ENCODE measurements at places on chromosomes 1 and 21.

- DNase-seq: no peak
Measured at GRCh38 chr1:29238620-29239002, 2.3 kb downstream of the PTPRU start.

DNA sequence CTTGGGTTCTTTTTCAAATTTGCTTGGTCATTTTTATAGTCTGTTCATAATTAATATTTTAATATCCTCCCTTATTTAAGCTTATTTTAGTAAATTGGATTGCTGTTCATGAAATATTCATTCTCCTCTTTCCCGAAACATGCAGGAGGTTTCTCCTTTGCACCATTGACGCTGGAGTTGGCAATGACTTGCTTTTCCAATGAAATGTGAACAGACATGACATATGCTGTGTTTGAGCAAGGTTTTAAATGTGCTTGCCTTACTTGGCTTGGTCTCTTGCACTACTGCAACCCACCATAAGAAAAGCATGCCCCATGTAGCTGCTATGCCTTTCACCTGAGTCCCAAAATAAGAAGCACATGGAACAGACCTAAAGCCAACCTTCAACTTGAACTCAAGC, 498.0 kb upstream of the NFIA start:
- no peak for DNase-seq

DNA sequence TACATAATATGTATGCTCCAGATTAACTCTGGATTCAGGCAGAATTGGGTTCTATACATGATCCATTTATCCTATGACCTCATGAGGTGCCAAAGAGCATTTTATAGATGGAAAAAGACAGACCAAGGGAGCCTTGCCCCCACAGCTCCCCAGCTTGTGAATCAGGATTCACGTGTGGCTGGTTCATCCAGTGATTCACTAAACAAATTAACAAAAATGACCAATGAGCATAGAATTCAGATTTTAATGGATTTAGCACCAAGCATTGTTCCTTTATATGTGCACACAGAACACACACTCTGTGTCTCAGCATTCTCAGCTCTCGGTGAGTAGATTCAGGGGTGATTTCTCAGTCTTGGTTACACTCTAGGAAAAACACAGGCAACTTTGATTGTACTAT, 51.7 kb upstream of the BARHL2 start:
- DNase-seq: no peak

- no peak for DNase-seq
Measured at GRCh38 chr1:98035602-98036002, 114.8 kb upstream of the DPYD start.

DNA sequence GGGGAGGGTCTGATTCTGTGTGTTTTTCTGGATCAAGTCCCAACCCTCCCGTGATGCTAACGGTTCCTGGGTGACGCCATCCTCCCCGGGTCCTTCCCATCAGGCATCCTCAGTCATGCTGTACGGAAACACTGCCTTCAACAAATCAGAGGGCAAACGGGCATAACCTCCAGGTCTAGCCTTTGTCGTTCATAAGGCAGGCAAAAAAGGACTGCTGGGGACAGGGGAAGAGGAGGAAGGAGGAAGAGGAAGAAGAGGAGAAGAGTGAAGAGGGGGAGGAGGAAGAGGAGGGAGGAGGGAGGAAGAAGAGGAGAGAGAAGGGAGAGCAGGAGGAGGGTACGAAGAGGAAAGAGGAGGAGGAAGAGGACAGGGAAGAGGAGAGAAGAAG, 84.4 kb downstream of the ITPKB start:
- DNase-seq: no peak

DNA sequence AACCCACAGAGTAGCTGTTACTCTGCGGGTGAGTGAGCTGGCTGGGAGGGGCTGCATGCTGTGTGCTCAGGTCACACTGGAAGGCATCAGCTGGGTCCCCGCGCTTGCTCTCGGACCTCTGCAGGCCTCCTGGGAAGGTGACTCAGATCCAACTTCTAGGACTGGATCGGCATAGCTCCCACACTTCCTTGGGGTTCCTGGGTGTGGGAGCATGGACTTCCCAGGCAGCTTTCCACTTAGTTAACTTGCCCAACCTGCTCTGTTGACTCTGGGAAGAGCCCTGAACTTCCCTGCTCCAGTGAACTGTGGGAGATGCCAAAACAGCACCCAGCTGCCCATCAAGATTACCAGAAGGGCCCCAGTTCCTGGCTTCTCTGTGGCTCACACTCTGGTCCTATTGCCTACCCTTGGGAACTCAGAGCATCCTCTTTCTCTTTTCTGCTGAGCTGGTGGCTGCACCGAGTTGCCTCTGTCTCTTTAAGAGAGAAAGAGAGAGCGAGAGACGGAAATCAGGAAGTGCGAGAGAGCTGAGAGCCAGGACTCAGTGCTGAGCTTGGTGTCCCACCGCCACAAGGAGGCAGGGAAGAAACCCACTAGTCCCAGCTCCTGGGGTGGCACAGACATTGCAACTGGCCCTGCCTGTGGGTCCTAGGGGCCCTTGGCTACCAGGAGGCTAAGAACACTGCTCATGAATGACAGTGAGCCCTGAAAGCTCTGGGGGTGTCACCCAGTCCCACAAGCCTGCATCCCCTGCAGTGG, at the start of gene IKBKE:
Gene IKBKE, plus strand, starts transcription at position 544 of the 759 bp plus-strand sequence. CDS start 2,752 bp downstream, outside the sequence.
- DNase-seq: no peak

GRCh38 chr1:236754525-236755210, 40.4 kb upstream of the MTR start:
- DNase-seq: no peak

DNA sequence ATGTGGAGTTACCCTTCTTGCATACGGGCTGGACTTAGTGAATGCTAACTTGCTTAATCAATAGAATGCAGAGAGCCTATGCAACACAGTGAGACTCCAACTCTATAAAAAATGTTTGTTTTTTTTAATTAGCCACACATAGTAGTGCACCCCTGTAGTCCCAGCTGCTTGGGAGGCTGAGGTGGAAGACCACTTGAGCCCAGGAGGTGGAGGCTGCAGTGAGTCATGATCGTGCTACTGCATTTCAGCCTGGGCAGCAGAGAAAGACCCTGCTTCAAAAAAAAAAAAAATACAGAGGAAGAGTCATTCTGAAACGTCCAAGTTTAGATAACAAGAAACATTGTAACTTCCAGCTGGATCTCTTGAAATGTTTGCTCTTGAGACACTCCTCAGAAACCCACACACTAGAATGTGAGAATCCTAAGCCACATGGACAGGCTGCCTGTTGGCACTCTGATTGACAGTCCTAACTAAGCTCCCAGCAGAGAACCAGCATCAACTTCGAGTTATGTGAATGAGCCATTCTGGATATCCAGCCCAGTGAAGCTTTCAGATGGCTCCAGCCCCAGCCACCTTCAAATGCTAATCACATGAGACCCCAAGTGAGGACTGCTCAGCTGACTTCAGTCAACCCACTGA, 20.0 kb upstream of the CAP1 start:
- no peak for DNase-seq

- no peak for DNase-seq
Measured at GRCh38 chr1:207304710-207305488, 16.6 kb upstream of the CD55 start.

- DNase-seq: no peak
Measured at GRCh38 chr1:12180315-12180714, 13.5 kb downstream of the TNFRSF1B start.

DNA sequence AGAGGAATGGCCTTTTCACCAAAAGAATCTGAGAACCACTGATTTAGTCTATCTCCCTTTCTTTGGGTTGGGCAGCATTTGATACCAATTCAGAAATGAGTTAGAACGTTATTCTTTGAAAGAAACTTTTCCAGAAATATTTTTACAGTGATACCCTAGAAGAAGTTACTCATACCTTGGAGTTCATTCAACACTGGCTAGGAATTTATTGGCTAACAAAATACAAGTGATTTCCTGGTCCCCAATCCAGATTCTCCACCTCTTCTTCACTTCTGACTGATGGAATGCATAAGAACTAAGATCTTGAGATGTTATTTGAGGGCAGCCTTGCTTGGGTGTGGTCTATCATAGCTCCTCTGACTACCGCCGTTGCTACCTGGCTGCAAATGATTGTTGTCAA, 9.4 kb downstream of the C1orf162 start:
- DNase-seq: no peak

DNA sequence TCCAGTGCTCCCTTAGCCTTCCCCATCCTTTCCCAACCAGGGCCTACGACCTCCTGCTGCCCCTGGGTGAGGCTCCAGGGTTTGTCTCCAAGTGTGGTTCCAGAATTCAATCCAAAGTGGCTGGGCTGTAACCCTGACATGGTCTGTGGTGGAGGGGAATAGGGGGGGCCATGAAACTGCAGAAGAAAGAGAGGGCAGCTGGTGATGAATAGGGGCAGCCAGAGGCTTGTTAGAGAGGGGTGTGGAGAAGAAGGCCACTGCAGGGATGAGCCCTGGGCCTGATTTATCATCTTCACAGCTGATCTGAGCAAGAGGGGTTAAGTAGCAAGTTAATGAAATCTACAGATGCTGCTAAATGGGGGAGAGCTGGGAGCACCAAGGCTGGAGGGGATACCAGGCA, 12.9 kb upstream of the ERI3 start:
- no peak for DNase-seq

GRCh38 chr1:158818975-158819431, 12.1 kb upstream of the MNDA start:
- DNase-seq: no peak

GRCh38 chr1:228079601-228080263, 2.8 kb upstream of the ARF1 start:
- DNase-seq: no peak

- peak; percentile 77 for DNase-seq
Measured at GRCh38 chr1:27136998-27137542, 17.9 kb downstream of the SLC9A1 start.

DNA sequence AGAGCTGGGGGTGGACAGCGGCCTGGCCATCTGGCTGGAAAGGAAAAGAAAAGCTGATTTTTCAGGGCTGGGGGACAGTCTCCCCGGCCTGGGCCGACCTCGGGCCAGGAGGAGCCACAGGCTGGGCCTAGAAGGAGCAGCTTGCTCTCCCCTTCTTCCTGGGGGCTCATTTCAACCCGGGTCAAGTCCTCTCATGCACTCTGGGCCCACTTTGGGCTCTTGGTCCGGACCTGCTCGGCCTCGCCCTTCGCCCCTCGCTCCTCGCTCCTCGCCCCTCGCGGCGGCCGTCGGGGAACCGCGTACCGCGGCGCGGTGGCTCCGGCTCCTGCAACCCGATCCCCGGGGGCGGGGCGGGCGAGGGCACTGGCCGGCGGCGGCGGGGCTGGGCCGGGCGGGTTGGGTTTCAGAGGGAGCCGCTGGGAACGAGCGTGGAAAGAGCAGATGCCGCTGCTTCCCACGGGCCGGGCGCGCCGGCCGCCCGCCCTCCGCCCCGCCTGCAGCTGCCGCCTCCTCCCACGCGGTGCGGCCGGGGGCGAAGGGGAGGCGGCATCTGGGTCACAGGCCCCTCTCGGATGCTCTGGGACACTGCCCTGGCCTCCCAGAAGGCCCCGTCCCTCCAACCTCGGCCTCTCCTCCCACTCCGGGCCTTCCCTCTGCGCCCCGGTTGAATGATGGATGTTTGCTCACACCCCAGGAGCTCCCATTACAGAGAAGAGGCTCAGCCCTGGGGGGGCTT, 6.6 kb downstream of the HEYL start:
- DNase-seq: no peak

DNA sequence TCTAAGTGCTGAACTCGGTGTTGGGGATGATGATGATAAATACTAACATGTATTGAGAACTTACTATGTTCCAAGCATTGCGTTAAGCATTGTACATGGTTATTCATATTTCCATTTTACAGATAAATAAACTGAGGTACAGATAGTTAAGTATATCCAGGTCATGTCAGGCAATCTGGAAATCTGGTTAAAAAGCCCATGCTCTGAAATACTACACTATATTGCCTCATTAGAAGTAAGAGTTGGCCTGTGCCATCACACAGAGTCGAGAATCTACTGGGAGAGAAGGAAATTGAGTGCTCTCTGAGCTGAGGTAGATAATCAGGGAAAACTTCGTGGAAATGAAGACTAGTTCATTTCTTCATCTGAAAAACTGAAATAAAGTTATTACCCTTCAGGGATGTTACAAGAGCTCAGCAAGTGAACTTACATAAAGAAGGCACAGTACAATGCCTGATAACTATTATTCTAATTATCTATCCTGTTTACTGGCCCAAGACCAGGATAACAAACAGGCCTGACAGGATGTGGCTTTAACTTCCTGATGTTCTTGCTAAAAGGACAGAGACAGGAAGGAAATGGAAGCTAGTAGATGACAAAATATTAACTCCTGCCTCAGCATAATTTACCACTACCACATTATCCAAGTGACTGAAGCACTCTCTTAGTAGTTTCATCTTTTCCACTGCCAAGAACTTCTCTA, 85.6 kb downstream of the EPS15 start:
- DNase-seq: no peak

DNA sequence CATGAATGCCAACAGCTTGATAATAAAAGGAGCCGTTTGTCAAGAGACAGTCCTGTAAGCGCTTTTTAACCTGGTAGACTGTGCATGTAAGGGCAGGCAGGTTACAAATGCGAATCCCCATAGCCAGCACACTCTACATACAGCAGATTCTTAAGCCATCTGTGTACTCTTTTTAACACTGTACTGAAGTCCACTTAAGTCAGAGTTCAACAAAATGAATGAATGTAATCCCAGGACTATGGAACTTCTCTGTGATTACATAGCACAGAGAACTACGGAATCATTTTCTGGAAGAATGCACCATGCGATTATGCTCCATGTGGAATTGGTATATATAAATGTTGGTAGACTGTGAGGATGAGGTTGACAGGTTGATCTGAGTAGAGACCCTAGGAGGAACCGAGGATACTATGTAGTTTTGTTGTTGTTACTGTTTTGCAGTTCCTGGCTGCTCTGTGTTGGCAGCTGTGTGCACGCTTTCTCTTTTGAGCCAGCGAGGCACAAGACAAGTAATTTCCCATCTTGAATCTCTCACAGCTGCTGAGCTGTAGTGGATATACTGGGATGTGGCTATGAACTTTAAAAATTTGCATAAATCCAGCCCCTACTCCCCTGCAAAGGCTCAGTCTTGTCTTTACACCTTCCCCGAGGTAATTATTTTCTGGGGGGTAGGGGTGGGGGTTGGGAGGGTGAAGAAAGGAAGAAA, 21.9 kb downstream of the LRRC8D start:
- no peak for DNase-seq

- no peak for DNase-seq
Measured at GRCh38 chr1:219659005-219659600, 46.2 kb upstream of the ZC3H11B start.

- no peak for DNase-seq
Measured at GRCh38 chr1:49906365-49906764, 117.4 kb downstream of the AGBL4 start.

DNA sequence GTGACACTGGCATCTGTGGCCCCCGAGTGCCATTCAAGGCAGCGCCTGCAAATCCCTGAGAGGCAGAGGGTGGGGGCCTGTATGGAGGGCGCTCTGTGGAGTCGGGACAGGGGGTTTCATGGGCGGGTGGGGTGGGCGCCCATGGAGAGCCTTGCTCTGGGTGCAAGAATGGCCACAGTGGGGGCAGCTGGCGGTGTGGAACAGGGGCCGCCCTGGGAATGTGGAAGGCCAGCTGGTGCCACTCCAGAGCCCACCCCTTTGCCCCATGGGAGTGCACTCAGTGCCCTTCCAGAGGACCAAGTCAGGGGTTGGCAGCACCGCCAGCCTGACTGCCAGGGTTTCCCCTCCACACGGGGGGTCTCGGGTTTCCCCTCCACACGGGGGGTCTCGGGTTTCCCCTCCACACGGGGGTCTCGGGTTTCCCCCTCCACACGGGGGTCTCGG, 55.0 kb upstream of the TRAPPC10 start:
- DNase-seq: no peak

Measured in activated naive CD4-positive, alpha-beta T cell (primary cell).